Breast epithelium (tissue), 4 donors: ENCODE measurements at places on chromosomes 11 and 22.

DNA sequence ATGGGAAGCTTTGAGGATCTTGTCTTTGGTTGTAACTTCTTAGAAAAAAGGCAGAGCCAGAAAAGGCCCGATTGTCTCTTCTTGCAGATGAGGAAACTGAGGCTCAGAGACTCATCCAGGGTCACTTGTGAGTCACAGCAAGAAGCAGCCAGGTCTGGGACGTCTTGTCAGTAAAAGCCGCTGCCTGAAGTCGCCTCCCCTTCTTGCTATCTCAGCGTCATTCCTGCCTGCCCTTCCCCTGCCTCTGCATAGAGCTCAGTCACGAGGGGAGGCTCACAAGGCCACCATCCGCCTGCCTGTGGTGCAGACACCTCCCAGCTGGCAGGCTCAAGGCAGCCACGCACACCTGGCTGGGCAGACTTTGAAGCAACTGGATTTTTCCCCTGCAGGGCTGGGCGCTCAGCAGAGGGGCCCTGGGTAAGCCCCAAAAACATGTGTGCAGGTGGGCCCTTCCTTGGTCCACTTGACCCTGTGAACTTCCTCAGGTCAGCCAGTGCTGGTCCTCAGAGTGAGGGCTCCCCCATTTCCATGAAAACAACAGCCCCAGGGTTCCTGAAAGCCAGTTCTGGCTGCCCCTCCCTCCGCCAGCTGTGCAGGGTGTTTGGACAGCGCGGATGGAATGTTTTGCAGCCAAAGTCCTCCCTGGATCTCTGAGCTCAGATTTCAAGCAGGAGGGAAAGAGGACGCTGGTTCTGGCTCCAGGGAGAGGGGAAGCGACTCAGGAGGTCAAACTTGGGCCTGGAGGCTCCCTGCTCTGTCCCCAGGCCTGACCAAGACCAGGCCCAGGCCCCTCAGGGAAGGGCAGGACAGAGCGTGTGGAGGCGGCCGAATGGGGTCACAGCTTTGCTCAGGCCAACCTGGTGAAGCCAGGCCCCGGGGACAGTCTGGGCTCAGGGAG, 6.0 kb upstream of the RAB3IL1 start:
- peak; percentile 77 for DNase-seq

- no peak for DNase-seq
These were observed 37.9 kb downstream of the NECTIN1 start for GRCh38 chr11:119691020-119691666.

- no peak for DNase-seq
These were observed 403.2 kb downstream of the NELL1 start for GRCh38 chr11:21072558-21072957.

DNA sequence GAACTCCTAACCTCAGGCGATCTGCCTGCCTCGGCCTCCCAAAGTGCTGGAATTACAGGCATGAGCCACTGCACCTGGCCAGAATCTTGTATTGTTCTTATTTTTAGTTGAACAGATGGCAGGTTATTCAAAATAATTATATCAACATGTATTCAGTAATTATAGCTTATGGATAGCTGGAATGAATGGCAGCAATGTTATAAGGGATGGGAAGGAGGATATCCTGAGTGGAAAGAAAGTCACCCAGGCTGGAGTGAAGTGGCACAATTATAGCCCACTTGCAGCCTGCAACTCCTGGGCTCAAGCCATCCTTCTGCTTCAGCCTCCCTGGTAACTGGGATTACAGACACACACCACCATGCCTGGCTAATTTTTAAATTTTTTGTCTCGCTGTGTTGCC, 88.1 kb downstream of the MED15 start:
- DNase-seq = no peak

DNA sequence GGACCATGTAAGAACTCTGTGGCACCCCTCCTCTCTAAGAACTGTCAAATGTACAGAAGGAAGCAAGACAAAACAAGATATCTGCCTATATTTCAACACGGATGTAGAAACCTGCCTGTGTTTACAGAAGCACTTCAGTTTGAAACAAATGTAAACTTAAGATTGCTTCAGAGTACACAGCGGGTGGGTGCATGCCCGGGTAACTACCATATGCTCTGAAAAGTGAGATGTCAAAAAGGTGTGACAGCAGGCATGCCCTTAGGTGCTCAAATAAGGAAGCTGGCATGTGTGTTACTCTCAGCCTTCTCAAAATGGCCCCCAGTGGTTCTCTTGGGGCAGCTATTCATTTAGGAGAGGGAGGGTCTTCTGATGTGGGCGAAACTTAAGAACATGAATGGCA, 5.2 kb downstream of the ACP2 start:
- no peak for DNase-seq

GRCh38 chr11:36421546-36422155, 88.4 kb downstream of the TRAF6 start:
- no peak for DNase-seq

DNA sequence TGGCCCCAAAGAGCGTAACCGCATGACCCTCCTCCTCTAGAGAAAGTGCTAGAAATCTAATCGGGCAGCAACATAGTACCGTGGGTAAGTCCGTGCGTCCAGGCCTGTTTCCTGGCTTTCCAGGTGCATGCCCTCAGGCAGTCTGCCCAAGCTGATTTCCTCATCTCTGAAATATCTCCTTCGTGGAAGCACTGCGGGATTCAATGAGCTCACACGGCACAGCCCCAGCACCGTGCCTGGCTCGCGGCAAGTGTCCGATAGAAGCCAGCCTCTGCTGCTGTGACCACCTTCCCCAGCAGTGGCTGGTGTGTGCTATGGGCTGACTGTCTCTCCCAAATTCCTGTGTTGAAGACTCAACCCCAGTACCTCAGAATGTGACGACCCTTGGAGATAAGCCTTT, 20.7 kb downstream of the RPUSD4 start:
- peak; percentile 27 for DNase-seq

DNA sequence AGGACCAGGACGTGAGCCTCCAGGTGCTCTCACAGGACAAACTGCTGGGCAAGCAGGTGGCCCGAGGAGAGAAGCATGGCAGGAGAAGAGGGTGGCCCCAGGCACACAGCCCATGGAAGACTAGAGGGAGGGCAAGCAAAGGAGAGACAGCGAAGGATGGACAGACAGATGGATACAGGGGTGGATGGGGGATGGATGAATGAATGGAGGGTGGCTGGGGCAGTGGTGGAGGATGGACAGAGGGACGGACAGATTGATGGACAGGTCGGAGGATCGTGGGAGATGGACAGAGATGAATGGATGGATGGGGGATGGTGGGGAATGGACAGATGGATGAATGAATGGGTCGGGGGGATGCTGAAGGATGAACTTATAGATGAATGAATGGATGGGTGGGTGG, 22.7 kb downstream of the ARVCF start:
- DNase-seq = no peak
